Stimulated activated CD4-positive, alpha-beta T cell treated with anti-CD3 and anti-CD28 coated beads, TNF-alpha, amount 100 ng/mL, for 48 hours (primary cell): ENCODE measurements at places on chromosomes 7 and 10.

DNA sequence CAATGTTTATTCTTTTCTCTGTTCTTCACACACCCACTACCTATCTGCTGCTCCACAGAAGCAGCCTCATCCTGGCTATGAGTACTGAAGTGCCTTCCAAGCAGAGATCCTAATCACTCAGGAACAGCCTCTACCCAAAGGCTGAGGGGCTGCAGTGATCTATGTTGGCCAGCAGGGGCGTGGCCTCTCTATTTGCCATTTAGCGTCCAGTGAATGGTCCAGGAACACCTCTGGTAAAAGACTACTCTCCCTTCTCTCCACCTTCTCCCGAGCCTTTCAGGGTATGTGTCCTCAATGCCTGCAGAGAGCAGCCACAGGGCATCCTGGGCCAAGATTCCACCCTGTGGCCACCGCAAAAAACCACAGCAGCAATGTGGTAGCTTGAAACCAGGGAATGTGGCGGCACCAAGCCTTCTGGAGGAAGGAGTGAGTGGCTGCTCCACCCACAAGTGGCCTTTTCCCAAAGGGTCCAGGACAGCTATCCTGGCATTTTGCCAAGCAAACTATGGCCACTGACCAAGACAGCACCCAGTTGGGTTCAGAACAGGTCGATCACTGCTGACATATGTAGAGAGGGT lies 70.9 kb downstream of the SYPL1 start:
- no peak for DNase-seq

- no peak for DNase-seq
These were observed 114.7 kb downstream of the CUX1 start for GRCh38 chr7:101932083-101932482.

DNA sequence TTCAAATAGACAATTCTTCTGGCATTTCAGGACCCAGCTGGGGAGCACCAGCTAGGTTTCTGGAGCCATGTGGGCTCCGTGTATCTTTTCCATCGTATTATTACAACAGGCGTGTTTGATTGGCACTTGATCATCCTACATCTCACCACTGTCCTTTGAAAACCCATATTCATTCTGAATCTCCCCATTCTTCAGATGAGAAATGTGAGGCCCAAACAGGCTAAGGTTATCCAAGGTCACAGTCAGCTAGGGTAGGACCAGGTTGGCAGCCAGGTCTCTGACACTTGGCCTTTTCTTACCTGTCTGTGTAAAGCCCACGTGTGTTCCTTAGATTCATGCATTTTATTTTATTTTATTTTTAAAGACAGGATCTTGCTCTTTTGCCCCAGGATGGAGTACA lies 102.4 kb upstream of the SH2B2 start:
- no peak for DNase-seq

- DNase-seq, result no peak
These were observed 45.5 kb downstream of the CLEC2L start for GRCh38 chr7:139568813-139569490.

- DNase-seq, result no peak
These were observed 719.0 kb downstream of the GRM8 start for GRCh38 chr7:126533715-126534114.

DNA sequence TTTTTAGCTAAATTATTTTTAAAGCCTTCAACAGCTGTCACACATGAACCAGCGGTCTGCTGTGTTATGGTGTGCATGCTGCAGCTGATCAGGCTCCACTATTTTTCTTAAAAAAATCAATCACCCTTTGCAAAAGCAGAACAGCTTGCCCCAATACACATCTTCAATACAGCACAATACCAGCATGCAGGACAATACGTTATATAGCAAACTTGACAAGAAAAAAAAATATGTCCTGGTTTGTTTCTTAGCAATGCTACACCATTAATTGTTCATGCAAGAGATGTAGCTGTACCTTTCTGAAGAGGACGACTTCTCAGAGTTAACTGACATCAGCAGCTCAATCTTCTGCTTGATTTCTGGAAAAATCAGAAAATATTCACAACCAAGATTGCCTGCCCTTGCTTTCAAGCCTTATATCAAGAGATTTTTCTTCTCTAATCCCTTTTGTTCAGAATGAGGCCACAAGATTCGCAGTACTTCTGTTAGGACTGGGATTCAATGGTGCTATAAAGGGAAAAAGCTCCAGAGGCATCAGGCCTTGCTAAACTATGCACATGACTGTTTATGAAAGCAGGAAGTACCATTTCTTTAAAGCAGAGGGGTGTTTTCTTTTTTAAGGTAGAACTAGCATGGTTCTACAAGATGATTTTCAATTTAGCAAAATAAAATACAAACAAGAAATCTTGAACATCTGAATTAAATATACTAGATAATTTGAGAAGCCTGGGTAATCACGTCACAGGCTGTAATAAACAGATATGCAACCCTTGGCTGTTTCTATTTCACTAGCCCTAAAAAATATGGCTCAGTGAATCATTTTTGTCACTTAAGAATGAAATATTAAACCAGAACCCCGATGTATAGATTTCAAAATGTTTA lies 120.0 kb downstream of the SRPK2 start:
- no peak for DNase-seq

DNA sequence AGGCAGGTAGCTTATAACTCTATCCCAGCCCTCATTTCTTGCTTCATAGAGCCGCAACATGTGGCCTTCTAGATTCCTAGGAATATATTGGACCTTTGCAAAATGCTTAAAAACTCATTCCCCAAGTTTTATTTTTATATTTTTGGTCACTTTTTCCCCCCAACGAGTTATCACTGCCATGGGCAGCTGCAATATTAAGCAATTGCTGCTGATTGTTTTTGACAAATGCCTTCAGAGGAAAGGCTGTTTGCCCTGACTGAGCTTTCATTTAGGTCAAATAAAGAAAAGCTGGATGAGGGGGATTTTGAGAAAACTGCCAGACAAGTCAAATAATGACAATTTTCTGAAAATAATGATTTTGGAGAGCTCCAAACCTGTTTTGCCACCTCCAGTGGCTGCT lies 976.9 kb upstream of the MBL2 start:
- DNase-seq, result no peak
